CD4-positive, alpha-beta T cell treated with Interleukin-4 for 1 hour (primary cell): ENCODE measurements at places on chromosomes 3 and 15.

DNA sequence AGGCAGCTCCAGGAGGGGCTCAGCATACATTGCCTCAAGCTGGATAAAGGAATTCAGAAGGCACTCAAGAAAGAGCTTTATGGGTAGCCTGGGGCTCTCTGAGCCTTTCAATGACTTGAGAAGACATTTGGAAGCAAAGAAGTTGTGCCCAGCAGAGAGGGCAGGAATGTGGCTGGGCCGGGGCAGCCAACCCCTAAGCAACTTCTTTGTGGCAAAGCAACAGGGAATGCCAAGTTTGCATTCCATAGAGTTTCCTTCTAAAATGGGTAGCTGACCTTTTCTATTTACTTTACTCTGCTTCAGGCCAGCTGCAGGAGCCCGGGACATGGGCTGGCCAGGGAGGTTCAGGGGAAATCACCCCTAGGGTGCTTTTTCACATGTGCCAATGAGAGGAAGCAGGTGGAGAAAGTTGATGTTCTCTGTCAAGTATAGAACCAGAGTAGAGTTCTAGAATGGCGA lies 45.6 kb downstream of the CCDC12 start:
- DNase-seq: no peak

GRCh38 chr15:32956006-32956405 lies 238.2 kb downstream of the GREM1 start:
- no peak for DNase-seq

DNA sequence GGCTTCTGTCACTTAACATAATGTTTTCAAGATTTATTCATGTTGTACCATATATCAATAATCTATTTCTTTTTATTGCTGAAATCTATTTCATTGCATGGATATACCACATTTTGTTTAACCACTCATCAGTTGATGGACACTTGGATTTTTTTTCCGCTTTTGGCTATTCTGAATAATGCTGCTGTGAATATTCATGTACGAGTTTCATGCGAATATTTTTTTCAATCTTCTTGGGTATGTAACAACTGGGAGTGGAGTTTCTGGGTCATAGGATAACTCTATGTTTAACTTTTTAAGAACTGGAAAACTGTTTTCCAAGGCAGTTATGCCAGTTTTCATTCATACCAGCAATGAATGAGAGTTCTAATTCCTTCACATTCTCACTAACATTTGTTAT lies 21.7 kb upstream of the GPR160 start:
- DNase-seq: no peak

GRCh38 chr3:123159926-123160635 lies 41.7 kb upstream of the SEC22A start:
- DNase-seq: no peak

- no peak for DNase-seq
Observed at GRCh38 chr3:54215521-54215920, 93.2 kb downstream of the CACNA2D3 start.

DNA sequence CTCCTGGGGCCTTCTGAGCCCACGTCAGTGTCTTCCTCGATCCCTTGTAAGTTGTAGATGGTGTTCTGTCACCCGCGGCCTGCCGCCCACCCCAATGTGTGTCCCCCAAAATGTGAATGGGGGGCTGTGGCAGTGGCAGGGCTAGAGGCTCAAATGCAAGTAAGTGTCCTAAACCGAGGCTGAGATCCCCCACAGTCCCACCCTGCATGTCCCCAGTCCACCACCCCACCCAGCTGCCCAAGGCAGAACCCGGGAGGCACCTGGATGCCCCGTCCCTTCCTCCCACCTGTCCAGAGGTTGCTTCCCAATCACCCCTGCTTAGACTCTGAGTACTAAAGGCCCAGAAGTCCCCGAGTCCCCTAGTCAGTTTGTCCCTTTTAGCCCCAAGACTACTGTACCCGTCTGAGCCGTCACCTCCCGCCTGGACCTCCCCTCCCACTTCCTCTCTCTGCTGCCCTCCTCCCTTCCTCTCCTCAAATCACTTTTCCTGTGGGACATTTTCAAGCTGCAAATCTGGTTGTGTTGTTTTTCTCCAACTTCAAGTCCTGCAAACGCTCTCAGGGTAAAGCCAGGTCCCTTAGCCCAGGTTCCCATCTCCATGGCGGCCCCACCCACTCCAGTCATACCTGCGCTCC lies 11.8 kb upstream of the PLXND1 start:
- DNase-seq: no peak

DNA sequence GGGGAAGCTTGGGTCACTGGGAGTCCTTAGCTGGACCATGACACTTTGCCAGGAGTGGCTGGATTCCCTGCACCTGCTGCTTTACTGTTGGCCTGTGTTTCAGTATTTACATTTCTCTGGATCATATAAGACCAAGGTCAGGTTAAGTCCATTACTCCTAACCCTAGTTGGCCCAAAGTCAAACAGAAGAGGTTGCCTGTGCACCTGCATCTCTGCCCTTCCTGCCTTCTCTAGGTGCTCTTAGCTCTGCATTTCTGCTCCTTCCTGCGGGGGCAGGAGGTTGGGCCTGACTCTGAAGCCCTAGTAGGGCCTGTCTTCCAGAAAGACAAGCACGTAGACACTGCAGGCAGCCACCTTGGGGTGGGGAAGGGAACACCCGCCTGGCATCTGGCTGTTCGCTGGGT lies 124.3 kb downstream of the RPLP1 start:
- DNase-seq: no peak

- DNase-seq: no peak
Observed at GRCh38 chr3:121073011-121073410, 165.0 kb downstream of the STXBP5L start.

- DNase-seq: peak; percentile 11
Observed at GRCh38 chr15:68578175-68578979, 416 bp upstream of the CORO2B start.

DNA sequence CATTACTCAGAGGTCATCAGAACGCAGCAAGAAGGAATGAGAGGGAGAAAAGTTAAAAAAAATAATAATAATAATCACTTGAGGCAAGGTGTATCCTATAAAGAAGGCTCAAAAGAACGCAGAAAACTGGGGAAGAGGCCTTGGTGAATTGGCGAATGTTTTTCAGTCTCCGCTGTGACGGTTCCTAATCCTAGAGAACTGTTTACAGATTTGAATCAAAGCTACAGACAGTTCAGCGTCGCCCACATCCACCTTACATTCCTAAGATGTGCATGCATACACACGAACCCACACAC lies 634 bp downstream of the ZMAT3 start:
- DNase-seq: no peak

DNA sequence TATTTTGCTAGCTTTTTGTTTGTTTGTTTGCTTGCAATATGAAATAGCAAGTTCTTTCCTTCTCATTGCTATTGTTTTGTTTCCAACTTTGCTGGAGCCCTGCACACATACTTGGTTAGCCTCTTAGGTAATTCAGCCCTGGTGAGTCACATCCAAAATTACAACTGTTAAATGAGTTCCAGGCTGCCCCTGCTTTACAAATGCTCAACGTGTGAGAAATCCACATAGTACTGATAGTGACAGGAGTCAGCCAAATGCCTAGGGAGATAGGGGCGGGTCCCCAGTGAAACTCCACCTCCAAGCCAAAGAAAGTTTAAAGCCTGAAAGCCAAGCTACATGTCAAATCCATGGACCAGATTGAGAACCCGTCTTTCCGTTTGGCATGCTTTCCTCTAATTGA lies 81.3 kb upstream of the RNF7 start:
- DNase-seq: no peak

DNA sequence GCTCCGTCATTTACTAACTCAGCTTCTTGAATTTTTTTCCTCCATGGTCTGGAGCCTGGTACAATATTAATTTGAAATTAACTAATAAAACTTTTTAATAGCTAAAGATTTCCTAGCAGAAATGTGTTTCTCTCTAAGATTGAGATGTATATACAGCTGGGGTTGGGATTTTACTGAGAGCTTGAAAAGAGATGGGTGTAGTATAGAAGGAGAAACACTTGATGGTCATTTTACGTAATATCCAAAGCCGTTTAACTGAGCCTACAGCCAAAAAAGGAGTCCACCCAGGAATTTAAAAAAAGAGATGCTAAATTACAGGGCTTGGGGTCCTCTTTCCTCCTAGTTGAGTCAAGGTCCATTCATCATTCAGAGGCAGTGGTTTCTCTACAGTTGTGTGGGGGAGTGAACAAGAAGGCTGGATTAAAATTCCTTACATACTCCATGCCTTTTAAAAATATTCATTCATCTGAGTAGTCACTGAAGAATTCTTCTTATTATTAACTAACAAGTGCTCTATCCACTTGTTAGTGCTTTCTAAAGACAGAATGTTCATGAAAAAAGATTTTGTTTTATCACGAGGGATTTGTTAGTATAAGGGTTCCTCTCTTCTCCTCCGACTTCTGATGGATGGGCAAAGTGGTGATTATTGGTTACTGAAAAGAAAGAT lies 255.3 kb upstream of the IL12A start:
- no peak for DNase-seq

DNA sequence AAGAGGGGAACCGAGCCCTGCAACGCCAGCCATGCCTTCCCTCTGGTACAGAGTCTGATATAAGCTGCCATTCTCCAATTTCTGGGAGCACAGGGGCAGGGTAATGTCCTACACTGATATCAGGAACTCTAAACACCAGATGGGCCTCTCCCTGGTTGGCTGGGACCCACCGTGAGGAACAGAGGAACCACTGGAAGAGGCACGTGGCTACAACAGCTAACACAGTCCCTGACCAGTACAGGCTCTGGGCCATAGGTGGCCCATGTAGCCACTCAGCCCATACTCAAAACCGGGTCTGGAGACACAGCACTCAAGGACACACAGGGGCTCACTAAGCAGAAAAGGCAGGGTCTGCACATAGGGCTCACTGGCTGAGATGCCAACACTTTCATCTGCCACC lies 13.9 kb downstream of the NUP210 start:
- no peak for DNase-seq

- DNase-seq: no peak
Observed at GRCh38 chr3:171110715-171111114, 84.2 kb upstream of the SLC2A2 start.

DNA sequence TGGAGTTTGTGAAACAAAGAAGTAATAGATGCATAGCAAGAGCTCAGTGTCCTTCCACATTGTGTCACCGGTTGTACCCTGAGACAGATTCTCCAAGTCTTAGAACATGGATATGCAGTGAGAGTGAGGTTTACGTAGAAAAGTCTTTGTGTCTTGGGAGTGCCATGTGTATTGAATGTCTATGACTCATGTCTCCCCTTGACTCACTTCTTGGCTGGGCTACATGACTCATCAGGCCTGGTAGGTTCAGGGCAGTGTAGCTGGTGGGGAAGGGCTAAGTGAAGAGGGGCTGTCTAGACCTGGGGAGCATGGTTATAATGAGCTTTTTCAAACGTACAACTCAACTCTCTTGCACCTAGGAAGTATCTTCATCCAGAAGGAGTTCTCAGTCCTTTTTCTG lies 167.4 kb downstream of the GAP43 start:
- DNase-seq: no peak

GRCh38 chr3:32276279-32276841 lies 37.9 kb downstream of the CMTM8 start:
- DNase-seq: no peak

- DNase-seq: no peak
Observed at GRCh38 chr3:15319575-15319974, 12.8 kb downstream of the SH3BP5 start.

- no peak for DNase-seq
Observed at GRCh38 chr3:124611520-124611919, 118.7 kb upstream of the UMPS start.

GRCh38 chr15:68655686-68656437 lies 77.1 kb downstream of the CORO2B start:
- DNase-seq: no peak

DNA sequence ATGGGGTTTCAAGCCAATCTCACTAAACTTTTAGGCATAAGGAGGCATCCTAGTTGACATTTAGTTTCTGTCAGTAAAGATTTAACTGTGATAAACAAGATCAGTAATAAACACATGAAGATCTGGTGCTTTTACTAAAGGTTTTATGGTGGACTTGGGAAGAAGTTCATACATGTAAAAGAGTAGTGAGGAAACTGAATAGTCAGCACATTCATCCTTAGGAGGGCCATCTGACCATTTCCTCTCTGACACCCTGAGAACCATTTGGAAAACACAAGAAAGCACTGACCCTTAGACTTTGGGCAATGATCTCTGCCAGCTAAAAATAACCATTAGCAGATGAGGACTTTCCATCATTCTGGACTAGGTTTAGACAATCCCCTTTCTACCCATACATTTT lies 1040.9 kb downstream of the AGBL1 start:
- no peak for DNase-seq

- DNase-seq: peak; percentile 5
Observed at GRCh38 chr3:46662771-46663551, 30.5 kb downstream of the ALS2CL start.

DNA sequence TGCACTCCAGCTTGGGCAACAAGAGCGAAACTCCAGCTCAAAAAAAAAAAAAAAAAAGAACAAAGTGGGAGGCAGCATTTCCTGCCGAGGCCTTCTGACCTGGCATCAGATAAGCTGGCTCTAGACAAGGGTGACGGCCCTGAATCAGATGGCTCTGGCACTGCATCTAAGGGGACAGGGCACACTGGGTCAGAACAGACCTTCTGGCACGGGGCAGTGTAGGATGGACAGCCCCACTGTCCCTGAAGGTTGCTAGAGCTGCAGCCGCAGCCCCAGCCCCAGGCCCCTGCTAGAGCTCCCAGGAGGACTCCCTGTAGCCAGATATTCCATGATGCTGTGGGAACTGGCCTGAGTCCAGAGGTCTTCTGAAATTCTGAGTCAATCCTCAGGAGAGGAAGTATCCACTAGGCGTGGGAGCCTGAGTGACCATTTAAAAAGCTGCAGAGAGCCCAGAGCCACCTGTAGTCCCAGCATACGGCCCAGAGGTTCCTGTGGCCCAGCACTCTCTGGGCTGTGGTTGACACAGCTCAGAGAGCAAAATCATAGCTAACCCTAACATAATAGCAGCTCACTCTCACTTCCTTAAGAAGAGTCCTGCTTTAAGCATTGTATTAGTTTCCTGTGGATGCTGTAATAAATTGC lies 69.2 kb upstream of the MFGE8 start:
- no peak for DNase-seq

- DNase-seq: no peak
Observed at GRCh38 chr3:143977341-143978262, 6.0 kb downstream of the DIPK2A start.

- DNase-seq: no peak
Observed at GRCh38 chr15:38746211-38746610, 181.6 kb upstream of the RASGRP1 start.

- DNase-seq: no peak
Observed at GRCh38 chr15:26314577-26314976, 451.4 kb upstream of the ATP10A start.

DNA sequence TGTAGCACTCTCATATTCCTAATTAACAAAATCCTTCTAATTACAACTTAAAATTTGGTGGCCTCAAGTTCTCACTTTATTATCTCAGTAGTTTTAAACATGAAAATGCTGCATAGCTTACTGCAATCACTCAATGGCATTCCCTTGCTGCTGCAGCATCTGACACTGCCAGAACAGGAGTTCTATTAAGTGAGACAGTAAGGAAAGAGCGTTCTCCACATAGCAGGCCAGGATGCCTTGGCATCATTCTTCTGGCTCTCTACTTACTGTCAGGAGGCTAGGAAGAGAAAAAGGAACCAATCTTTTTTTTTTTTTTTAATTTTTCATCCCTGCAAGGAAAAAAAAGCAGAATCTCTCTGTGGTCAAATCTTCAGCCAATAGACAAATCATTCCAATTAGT lies 3.2 kb downstream of the CNBP start:
- DNase-seq: no peak

GRCh38 chr3:14267976-14268375 lies 89.4 kb downstream of the LSM3 start:
- DNase-seq: no peak
